Panc1 (cell line): ENCODE measurements at places on chromosomes 6 and 20. TPM values are rescaled to one million over a fixed set of nuclear protein-coding genes. Genes with fewer than 3 reads are reported as not detected.

GRCh38 chr6:41258196-41258493, 28.3 kb downstream of the TREM1 start:
- no peaks in the 10 kb centered on the region for H3K4me1 ChIP-seq
- H3K27me3 ChIP-seq: peaks cover 3% of the 10 kb centered on the region; the same call in 1 of the 2 replicates
- no peak for DNase-seq
- no peaks in the 10 kb centered on the region for H3K36me3 ChIP-seq
- H3K27ac ChIP-seq: no peak overlapping the region

DNA sequence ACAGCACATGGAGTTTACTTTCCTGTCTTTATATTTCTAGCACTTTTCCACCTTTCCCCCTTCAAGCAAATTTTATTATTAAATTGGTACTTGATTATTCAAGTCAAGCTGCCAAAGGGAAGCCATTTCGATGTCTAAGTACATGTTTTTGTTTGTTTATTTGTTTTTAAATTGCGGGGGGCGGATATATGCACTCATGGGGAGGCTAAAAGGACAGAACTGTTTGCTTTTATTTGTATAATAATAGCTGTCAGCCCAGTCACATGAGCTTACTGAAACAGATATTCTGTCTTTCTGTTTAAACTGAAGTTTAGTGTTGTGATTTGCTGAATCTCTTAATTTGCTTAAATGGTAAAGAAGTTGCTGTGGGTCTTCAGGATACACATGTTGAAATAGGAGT, 49.6 kb upstream of the PLCG1 start:
- H3K27ac ChIP-seq: no peak overlapping the region
- no peaks in the 10 kb centered on the region for H3K27me3 ChIP-seq
- no peak for DNase-seq
- H3K36me3 ChIP-seq: peaks cover 43% of the 10 kb centered on the region
- H3K4me1 ChIP-seq: no peaks in the 10 kb centered on the region
- no peak overlapping the region for H3K4me3 ChIP-seq

The SPATS1 gene
- total RNA-seq: not detected

GRCh38 chr6:36035225-36035624, 7.6 kb downstream of the MAPK14 start:
- no peaks in the 10 kb centered on the region for H3K36me3 ChIP-seq
- no peak for DNase-seq
- H3K4me3 ChIP-seq: no peak overlapping the region
- H3K27me3 ChIP-seq: no peaks in the 10 kb centered on the region

GRCh38 chr6:5246141-5247097, 14.3 kb downstream of the LYRM4 start:
- H3K27me3 ChIP-seq: no peaks in the 10 kb centered on the region
- H3K36me3 ChIP-seq: no peaks in the 10 kb centered on the region
- H3K4me1 ChIP-seq: no peaks in the 10 kb centered on the region
- H3K4me3 ChIP-seq: no peak overlapping the region
- no peak overlapping the region for H3K27ac ChIP-seq

DNA sequence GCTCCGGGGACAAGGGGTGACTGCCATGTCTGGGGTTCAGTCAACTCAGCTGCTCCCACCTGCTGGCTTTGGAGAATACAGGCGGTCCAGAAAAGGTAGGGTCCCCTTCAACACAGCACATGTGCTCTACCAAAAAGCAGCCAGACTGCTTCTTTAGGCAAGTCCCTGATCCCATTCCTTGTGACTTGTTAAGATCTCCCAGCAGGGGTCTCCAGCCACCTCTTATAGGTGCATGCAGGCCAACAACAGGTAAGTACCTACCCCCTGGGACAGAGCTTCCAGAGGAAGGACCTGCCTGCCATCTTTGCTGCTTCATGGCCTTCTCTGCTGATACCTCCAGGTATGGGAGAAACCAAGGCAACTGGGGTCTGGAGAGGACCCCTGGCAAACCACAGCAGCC, 106.5 kb downstream of the HACE1 start:
- no peak overlapping the region for H3K27ac ChIP-seq
- H3K4me1 ChIP-seq: no peaks in the 10 kb centered on the region
- no peak overlapping the region for H3K4me3 ChIP-seq
- DNase-seq: no peak
- H3K27me3 ChIP-seq: no peaks in the 10 kb centered on the region

The ELOVL2 gene
- 27.8 TPM for total RNA-seq

DNA sequence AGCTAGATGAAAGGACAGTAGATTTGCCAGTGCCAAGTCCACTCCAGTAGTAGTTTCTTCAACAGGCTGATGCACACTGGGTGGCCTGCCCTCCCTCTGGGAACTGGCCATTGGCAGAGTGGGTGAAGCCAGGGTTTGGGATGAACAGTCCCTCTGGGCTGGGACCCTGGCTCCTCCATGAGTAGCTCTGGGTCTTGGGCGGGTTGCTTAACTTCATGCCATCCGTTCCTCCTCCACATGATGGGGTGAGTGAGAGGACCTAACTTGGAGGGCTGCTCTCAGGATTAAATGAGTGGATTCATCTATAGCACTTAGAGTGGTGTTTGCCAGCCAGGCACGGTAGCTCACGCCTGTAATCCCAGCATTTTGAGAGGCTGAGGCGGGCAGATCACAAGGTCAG, 47.2 kb downstream of the PLAGL2 start:
- no peak overlapping the region for H3K4me3 ChIP-seq
- peaks cover 46% of the 10 kb centered on the region for H3K36me3 ChIP-seq
- H3K27ac ChIP-seq: no peak overlapping the region
- no peak for DNase-seq

GRCh38 chr6:41884957-41885356, 10.2 kb downstream of the USP49 start:
- H3K27ac ChIP-seq: no peak overlapping the region
- H3K36me3 ChIP-seq: no peaks in the 10 kb centered on the region
- H3K27me3 ChIP-seq: no peaks in the 10 kb centered on the region
- no peak for DNase-seq

- no peak overlapping the region for H3K27ac ChIP-seq
- no peak overlapping the region for H3K4me3 ChIP-seq
- DNase-seq: no peak
- H3K36me3 ChIP-seq: no peaks in the 10 kb centered on the region
- no peaks in the 10 kb centered on the region for H3K27me3 ChIP-seq
- no peaks in the 10 kb centered on the region for H3K4me1 ChIP-seq
These were observed 469.3 kb downstream of the CDH26 start for GRCh38 chr20:60427516-60427915.

- no peaks in the 10 kb centered on the region for H3K4me1 ChIP-seq
- H3K27me3 ChIP-seq: no peaks in the 10 kb centered on the region
- no peak overlapping the region for H3K27ac ChIP-seq
- no peak overlapping the region for H3K4me3 ChIP-seq
- no peak for DNase-seq
- no peaks in the 10 kb centered on the region for H3K36me3 ChIP-seq
These were observed 35.2 kb upstream of the BCLAF1 start for GRCh38 chr6:136324686-136325380.

DNA sequence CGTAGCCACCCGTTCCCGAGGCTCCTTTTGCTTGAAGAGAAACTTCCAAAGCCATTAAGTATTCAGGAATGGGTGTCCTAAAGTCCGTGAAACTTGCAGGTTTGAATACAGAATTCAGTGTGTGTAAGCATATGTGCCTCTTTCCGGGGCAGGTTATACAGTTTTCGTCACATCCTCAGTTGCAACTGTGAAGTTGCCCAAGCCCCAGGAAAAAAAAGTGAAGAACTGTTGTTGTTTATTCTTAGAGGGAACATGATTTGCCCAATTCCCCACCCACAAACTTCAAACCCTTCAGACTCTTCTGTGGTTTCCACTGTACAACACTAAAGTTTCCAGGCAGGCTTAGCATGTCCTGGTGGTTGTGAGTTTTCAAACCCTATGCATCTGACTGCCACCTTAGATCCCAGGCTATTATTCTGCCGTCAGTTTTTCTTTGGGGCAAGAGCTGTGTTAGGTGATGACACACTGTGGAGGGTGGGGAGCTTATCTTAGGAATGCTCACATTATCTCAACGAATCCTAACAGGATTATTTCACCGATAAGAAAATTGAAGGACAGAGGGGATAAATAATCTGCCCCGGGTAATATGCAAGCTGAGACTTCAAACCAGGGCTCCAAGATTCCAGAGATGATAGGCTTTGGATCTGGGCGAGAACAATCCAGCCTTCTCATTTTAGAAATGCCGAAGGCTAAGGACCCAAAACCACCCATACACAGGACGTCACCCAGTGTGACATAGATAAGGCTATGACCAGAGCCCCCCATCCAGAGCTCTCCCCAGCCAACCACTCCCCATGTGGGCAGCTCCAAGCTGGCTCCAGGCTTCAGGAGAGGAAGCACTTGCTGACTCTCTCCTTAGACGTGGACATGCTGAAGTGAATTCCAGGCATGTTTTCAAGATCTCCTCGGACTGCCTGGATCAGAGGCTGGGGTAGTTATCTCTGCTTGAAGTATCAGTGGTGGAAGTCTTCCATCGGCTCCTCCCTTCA, 81.7 kb upstream of the AFDN start:
- H3K4me3 ChIP-seq: no peak overlapping the region
- H3K27me3 ChIP-seq: 0 out of 2 replicates have a peak, but pooled peaks cover 2% of the 10 kb centered on the region
- no peaks in the 10 kb centered on the region; the same call in 1 of the 2 replicates for H3K4me1 ChIP-seq
- no peaks in the 10 kb centered on the region for H3K36me3 ChIP-seq
- no peak overlapping the region for H3K27ac ChIP-seq
- no peak for DNase-seq

DNA sequence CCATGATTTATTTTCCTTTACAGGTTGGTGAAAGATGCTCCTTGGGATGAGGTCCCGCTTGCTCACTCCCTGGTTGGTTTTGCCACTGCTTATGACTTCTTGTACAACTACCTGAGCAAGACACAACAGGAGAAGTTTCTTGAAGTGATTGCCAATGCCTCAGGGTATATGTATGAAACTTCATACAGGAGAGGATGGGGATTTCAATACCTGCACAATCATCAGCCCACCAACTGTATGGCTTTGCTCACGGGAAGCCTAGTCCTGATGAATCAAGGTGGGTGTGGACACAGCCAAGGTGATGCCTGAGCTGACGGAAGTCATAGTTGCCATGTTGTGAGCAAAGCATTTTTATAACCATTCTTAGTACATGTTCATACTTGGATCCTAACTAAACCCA, 34.6 kb upstream of the CALHM6 start:
- H3K27me3 ChIP-seq: no peaks in the 10 kb centered on the region
- H3K4me1 ChIP-seq: no peaks in the 10 kb centered on the region
- H3K36me3 ChIP-seq: no peaks in the 10 kb centered on the region
- no peak for DNase-seq
- H3K27ac ChIP-seq: no peak overlapping the region

DNA sequence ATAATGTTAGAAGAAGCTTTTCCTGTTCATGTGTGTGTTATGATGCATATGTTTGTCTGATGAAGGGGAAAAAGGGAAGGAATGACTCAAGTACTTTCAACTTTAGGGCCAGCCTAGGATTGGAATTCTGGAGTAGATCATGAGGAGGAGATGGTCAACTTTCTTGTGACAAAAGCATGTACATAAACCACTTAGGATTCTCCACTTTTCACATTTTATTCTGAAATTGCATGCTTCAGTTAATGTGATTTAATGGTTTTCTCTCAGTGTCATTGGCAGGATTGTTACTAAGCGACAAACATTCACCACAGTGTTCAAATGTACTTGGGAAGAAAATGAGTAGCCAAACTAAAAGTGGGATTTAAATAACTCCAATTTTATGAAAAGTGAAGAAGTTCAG, 80.1 kb downstream of the UTRN start:
- peak overlapping the region; percentile 57; the same call in 1 of the 2 replicates for H3K27ac ChIP-seq
- DNase-seq: no peak
- peaks cover 33% of the 10 kb centered on the region for H3K4me1 ChIP-seq
- no peaks in the 10 kb centered on the region for H3K27me3 ChIP-seq
- no peak overlapping the region for H3K4me3 ChIP-seq
- no peaks in the 10 kb centered on the region for H3K36me3 ChIP-seq

- no peak for DNase-seq
- no peaks in the 10 kb centered on the region for H3K27me3 ChIP-seq
- no peak overlapping the region for H3K27ac ChIP-seq
- H3K4me1 ChIP-seq: no peaks in the 10 kb centered on the region
These were observed 336.7 kb downstream of the GJA1 start for GRCh38 chr6:121771937-121772720.

- no peaks in the 10 kb centered on the region for H3K27me3 ChIP-seq
- H3K4me1 ChIP-seq: no peaks in the 10 kb centered on the region
- DNase-seq: no peak
- H3K4me3 ChIP-seq: no peak overlapping the region
- H3K36me3 ChIP-seq: no peaks in the 10 kb centered on the region
These were observed 133.9 kb downstream of the JPH2 start for GRCh38 chr20:44053046-44053445.

The BTN1A1 gene
- 0.10 TPM for total RNA-seq

DNA sequence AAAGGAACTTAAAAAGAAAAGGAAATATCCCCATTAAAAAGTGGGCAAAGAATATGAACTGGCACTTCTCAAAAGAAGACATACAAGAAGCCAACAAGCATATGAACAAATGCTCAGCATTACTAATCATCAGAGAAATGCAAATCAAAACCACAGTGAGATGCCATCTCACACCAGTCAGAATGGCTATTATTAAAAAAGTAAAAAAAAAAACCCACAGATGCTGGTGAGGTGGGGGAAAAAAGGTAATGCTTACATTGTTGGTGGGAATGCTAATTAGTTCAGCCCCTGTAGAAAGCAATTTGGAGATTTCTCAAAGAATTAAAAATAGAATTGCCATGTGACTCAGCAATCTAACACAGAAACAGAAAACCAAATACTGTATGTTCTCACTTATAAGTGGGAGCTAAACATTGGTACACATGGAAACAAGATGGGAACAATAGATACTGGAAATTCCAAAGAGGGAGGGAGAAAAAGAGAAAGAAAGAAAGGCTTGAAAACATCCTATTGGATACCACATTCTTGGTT, 437.1 kb downstream of the GRIK2 start:
- H3K27me3 ChIP-seq: no peaks in the 10 kb centered on the region
- H3K36me3 ChIP-seq: no peaks in the 10 kb centered on the region
- no peak for DNase-seq
- no peak overlapping the region for H3K27ac ChIP-seq

DNA sequence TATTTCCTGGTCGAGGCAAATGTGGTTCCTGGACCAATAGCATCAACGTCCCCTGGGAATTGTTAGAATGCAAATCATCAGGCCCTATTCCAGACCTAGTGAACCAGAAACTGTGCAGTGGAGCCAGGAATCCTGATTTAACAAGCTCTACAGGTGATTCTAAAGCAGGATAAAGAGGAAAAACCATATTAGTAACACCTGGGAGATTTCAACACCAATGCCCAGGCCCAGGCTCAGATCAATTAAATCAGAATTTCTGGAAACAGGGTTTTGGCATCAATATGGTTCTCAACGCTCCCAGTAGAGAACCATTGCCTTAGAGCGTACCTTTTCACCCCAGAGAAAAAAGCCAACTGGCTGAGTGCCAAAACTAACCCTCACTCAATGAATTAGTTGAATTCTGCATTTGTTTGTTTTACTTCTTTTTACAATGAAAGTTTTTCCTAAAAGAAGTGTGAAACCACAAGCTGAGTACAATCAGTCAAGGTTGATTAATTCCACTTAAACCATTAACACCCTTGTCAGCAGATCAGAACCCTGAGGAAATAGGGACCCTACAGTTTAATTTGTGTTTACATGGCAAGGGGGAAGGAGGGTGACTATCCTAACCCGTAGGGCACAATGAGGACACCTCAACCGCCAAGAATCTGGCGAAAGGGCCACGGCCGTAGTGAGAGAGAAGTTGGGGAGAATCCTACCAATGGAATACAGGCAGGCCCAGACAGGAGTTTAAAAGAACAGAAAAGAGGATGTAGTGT, 34.9 kb upstream of the LOC128125822 start:
- no peaks in the 10 kb centered on the region for H3K27me3 ChIP-seq
- no peaks in the 10 kb centered on the region for H3K36me3 ChIP-seq
- no peak overlapping the region for H3K27ac ChIP-seq
- H3K4me1 ChIP-seq: no peaks in the 10 kb centered on the region
- no peak for DNase-seq

The RARS2 gene
- total RNA-seq: 38.3 TPM

The SLC32A1 gene
- not detected for total RNA-seq
